Activated CD4-positive, alpha-beta T cell treated with anti-CD3 and anti-CD28 coated beads, Interleukin-2, amount 50 U/mL, for 48 hours (primary cell): ENCODE measurements at places on chromosomes 3 and 15.

DNA sequence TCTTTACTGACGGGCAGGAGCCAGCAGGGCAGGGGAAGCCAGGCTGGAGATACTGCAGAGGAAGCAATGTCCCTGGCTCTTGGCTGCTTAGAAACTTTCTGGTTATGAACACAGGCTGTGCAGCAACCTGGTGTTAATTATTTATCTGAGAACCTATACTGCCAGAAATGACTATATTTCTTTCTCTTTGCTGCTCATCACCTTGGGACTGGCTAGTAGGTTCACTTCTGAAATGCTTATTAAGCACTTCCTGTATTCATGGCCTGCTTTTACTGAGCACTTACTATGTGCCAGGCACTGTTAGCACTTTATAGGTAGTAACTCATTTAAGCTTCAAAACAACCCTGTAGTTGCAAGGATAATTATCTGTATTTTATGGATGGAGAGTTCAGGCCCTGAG, 57.6 kb downstream of the RAB11A start:
- no peak for DNase-seq

DNA sequence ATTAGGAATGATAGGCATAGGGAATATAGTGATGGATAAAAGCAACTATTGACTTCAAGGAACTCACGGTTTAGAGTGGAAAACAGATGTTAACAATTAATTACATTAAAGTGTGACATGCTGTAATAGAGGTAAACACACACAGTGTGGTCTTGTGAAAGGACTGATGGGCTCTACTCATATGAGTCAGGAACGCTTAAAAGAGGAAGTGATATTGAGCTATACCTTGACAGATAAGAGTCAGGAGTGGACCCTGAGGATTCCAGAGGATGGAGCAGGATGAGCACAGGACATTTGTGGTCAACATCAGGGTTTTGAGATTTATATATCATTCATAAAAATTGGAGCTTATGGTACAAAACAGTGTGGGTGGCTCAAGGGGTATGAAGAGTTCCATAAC, 11.0 kb downstream of the EXOG start:
- no peak for DNase-seq

DNA sequence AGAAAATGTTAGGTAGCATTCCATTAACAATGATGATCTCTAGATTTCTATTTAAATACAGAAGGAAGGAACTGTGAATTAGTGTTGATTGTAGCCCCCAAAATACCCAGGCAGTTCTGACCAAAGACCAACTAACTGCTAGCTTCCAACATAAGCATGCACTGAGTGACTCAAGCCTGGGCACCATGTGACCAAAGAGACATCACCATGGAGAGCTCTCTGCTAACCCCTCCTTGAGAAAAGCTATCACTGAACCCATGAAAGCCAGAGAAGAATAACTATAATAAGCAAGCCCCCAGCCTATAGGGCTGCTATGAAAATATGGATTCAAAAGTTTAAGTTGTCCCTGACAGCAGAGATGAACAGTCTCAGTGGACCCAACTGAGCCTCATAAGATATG, 310.2 kb downstream of the ULK4 start:
- DNase-seq, result no peak

DNA sequence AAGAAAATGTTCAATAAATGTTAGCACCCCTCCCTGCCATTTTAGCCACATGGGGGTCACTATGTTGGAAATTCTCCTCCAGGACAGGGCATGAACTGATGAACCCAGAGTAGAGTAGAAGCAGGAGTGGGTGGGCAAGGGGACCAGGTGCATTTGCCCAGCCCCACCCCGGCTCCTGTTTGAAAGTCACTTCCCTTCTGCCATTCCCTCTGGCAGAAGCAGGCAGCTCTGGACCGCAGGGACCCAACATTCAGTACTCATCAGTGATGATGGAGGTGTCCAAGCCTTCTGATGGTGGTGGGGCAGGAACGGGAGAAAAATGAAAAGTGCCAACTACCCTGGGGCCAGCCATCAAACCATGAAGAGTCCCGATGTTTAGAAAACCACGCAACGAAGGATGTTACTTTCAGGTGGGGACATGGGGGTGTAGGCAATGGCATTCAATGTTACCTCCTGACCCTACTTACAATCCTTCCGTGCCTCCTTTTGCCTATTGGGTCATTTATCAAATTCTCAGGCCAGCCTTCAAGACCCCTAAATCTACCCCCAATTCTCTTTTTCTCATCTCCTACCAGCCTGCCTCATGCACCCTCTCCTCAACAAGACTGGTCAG, 17.2 kb downstream of the UBAP1L start:
- no peak for DNase-seq

DNA sequence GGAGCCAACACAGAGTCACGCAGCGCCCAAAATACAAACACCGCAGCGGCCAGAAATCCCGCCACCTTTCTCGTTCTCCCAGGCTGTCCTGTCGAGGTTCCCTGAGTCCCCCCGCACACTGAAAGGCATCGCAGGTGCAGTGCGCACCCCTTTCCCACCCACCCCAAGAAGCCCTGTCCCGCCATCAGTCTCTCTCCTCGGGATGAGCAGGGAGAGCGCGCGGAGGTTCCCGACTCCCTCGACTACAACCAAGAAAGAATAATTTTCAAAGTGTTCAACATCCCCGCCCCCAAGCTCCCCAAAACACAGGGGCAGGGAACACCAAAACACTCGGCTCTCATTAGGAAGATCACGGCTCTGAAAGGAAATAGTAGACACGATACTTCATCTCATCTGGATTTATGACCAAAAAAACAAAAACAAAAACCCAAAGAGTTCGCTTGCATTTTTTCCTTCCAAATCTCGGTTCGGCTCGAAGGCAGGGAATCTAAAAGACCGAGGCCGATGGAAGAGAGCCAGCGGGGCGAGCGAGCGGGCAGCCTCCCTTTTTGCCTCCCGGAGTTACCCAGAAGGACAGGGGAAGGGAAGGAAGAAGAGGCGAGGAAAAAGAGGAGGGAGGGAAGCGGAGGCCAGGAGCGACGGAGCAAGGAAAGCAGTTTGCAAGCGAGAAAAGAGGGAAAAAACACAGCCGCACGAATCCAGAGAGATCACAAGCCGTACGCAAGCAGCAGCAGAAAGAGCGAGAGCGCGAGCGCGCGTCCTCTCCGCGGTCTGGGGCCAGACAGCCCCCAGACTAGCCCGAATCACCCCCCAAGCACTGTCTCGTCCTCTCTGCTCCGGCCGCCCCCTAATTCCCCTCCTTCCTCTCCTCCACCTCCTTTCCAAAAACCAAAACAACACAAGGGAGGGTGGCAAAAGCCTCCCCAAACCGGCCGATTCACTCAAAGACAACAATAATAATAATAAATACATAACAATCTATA, 808 bp downstream of the BCL6 start:
- DNase-seq, result peak; percentile 53

DNA sequence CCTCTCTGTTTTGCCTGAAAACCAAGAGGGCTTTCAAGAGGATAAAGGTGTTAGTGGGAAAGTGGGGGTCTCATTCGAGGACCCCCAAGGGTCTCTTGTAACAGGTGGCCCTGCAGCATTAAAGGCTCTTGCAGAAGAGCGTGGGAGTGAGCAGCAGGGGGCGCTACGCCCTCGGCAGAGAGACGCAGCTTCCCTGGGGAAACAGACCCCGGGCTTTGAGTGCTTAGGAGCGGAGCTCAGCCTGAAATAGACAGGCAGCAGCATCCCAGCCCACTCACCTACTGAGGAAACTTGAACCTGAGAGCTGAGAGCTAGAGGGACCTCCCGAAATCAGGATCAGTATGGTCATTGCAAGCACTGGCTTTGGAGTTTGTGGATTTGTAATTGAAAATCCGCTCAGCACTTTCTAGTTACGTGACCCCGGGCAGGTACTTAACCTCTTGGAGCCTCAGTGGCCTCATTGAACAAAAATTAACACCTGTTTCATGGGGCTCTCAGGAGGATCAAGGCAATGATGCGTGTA, 25.7 kb downstream of the RPLP1 start:
- peak; percentile 61 for DNase-seq

- no peak for DNase-seq
These were observed 55.2 kb downstream of the PTPRG start for GRCh38 chr3:61616586-61616985.
